ENCODE measurements at places on chromosomes 16 and 17.

DNA sequence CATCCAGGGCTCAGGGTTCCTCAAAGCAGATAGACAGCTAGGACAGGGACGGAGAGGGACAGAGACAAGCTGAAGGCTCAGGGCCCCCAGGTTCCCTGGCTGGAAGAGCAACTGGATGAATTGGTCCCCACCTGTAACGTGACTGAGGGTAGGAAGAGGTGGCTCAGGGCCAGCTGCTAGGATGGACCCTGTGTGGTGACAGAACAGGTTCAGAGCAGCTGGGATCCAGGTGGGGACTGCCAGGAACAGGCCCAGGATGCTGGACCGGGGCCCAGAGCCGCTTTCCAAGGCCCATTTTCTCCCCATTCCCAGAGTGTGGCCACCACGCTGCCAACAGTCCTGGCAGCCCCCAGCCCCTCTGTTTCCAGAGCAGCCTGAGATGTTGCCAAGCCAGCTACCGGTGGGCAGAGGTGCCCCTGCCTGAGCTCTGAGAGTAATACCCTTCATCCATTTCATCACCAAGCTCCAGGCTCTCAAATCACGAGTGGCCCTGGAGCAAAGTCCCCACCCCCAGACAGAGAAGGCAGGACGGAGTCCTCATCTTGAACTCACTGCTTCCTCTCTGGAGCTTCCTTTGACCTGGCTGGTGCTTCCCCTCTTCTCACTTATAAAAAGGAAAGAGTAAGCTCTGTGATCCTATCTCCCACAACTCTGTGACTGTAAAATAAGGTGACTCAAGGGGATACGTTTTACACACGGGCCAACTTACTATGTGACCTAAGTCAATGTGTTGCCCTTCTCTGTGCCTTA, 79.6 kb downstream of the TMEM132E start:
- DNase-seq: no peak

GRCh38 chr17:73010414-73010813, 82.1 kb downstream of the SLC39A11 start:
- no peak for DNase-seq

DNA sequence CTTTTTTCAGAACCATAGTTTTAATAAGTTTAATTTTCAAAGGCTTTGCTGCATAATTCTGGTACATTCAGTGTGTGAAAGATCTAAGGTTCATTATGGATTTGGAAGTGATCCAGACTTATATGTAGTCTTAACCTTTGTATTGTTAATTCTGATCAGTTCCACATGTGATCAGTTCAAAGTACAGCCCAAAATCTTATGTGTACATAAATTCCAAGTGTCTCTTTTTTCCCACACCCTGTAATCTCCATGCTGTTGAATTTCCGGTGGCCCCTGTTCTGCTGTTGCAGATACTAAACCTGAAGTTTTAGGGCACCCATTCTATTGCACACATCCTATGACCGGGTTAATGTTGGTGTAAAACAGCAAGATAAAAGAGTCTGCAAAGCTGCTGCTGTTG, 1147.5 kb upstream of the CDH8 start:
- no peak for DNase-seq

GRCh38 chr17:1750628-1751027, 8.0 kb downstream of the SERPINF2 start:
- DNase-seq: no peak

GRCh38 chr17:73141411-73141810, 23.4 kb upstream of the SSTR2 start:
- DNase-seq: no peak

DNA sequence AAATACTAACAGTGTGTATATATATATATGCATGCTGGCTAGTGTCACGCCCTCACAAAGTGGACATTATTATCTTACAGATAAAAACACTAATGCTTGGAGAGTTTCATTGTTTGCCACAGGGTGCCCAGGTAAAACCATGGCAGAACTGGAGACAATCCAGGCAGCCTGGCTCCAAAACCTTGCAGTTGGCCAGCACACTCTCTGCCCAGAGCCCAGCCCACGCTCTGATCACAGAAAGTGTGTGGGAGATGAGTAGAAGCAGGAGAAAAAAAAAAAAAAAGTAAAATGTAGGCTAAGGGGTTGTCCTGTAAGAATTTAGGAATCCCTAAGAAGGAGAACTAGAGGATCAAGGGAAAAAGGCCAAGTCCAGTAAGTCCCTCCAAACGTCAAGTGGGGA, 538.0 kb downstream of the CDH13 start:
- DNase-seq: no peak

- no peak for DNase-seq
Observed at GRCh38 chr16:71846431-71846830, 655 bp downstream of the ATXN1L start.

- no peak for DNase-seq
Observed at GRCh38 chr17:44922136-44922535, 6.8 kb upstream of the GFAP start.
